ENCODE measurements at places on chromosomes 13 and 19.
A peak's percentile ranks its signal among the peaks of the same experiment; 100 is the strongest.

GRCh38 chr13:21025539-21025938 lies 35.8 kb downstream of the LATS2 start:
- DNase-seq = no peak

DNA sequence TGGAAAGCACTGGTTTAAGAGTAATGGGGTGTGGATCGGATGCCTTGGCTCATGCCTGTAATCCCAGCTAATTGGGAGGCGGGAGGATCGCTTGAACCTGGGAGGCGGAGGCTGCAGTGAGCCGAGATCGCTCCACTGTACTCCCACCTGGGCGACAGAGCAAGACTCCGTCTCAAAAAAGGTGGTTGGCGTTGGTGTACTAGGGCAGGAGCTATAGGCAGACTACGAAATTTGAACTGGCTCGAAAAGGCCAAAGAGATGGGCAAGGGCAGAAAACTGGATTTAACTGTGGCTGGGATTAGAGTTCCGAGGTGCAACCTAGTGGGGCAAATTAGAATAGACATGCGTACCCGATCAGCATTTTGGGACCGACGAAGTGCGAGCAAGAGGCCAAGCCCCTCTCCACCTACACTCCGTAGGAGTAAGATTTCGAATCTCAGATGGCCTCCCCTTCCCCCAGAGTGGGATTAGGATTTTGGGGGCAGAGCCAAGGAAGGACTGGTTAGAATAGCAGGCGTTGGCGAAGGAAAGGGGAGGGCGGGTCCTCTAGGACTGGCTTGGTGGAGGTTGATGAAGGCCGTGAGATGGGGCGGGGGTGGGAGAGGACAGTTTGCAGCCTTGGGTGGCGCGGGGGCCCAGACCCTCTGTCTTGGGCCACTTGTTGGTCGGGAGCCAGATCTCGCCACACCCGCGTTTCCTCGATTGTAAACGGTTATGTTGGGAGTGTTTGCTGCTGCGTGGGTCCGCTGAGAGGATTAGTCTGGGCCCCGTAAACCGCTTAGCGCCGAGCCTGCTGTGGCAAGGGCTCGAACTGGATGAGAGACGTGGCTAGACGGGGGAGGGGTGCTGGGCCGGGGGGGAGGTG lies 2.0 kb upstream of the INAFM1 start:
- DNase-seq = peak; percentile 79

DNA sequence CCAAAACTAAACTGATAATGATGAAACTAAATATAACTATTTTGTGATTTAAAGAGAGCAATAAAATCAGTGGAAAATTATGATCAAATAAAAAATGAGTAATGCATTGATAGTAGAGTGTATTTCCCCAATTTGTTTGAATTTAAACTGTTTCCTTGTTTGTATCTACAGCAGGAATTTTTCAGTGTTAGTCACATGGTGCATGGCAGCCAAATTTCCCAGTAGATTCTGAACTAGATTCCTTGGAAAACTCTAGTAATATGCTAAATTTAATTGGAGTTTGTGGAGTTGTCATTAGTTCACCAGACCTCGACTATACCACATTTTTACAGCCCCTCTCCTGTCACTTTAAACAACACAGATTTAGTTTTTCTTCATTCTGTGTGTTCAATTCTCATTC lies 156.2 kb downstream of the PCCA start:
- no peak for DNase-seq

GRCh38 chr19:30123611-30124010 lies 181.6 kb downstream of the URI1 start:
- DNase-seq = no peak

DNA sequence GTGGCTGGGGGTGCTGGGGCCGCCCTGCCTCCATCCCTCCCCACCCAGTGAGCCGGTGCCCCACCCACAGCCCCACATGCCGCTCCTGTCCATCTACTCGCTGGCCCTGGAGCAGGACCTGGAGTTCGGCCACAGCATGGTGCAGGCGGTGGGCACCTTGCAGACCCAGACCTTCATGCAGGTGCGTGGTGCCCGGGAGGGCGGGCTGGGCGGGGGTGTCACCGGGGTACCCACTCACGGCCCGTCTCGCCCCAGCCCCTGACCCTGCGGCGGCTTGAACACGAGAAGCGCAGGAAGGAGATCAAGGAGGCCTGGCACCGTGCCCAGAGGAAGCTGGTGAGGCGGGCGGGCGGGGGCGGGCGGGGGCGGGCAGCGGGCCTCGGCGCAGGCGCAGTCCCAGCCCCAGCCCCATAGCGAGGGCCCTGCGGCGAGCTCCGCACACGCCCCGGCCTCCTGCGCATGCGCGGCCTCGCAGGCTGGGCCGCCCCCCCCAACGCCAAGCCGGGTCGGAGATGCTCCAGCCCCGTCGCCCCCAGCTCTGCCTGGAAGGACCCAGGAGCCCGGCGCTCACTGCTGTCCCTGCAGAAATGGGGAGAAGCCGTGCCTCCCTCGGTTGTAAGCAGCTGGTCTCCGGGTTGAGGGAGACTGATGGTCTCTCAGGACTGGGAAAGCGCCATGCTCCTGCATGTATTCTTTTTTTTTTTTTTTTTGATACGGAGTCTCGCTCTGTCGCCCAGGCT lies 7.7 kb downstream of the ARHGAP45 start:
- peak; percentile 91 for DNase-seq

DNA sequence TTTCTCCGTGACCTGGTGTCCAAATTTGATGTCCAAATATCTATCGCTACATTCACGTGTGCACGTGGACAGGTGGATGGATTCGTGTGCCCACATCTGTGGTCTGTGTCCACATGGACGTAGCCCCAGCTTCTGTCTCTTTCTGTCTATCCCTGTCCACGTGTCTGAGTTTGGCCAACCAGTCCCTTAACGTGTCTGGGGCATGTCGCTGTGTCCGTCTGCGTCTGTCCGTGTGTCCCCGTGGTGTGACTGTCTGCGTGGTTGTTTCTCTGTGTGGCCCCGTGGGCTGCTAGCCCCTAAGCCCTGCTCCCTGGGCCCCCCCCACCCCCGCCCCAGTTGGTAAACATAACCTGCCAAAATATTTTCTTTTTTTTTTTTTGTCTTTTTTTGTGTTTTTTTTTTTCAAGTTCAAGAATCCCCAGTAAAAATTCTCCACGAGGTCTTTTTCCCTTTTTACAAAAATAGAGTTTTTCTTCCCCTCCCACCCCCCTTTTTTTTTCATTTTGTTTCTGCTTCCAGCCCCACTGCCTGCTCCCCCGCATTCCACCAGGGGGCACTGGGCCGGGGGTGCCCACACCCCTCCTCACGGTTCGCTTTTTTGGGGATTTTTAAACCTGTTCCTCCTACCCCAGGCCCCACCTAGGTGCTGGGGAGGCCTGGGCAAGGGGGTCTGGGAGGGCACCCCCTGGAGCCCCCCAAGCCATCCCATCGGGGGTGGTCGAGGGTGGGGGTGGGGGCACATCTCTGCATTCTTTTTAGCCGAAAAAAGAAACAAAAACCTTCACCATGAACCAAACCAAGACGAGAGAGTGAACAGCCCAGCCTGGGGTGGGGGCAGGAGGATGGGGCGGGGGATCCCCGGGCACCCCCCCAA lies 18.3 kb downstream of the PRKCSH start:
- DNase-seq = no peak

- DNase-seq = no peak
Measured at GRCh38 chr13:72218966-72219365, 352.0 kb upstream of the DACH1 start.

- no peak for DNase-seq
Measured at GRCh38 chr13:67867206-67867605, 637.1 kb upstream of the PCDH9 start.

DNA sequence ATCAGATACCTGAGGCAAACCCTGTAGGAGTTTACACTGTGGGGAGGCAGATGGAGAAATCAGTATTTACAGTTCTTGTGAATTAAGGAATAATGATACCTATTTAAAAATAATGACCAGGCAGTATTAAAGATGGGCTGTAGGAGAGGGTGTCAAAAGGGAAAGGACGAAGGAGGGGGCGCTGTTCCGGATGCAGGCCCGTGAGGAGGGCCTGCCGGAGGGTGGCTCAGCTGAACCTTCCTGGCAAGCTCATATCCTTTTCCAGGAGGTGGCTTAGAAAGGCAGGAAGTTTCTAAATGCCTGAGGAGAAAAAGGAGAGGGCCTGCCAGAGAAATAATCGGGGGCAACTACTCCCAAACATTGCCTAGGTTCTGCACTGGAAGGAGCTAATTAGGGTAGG lies 46.6 kb downstream of the MBNL2 start:
- DNase-seq = no peak

DNA sequence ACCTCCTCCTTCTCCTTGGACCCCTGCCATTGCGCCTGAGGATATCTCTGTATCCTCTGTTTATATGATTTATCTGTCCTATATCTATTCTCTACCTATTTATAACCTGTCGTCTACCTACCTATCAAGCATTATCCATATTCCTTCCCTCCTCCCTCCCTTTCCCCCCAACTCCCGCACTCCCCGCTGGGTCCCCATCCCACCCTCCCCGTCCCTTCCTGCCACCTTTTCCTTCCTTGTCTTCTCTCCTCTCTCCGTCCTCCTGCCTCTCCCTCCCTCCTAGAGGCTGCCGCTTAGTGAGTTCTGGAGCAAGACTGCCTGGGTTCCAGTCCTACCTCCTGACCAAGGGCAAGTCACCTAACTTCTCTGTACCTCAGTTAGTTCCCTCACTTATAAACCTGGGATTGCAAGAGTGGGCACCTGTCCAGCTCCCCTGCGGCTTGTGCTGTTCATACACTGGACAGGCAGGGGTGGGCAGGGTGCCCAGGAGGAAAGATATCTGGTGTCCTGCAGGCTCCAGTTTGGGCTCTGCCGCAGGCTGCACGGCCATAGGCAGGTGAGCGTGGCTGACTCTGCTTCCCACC lies 16.1 kb downstream of the TTYH1 start:
- DNase-seq = no peak

DNA sequence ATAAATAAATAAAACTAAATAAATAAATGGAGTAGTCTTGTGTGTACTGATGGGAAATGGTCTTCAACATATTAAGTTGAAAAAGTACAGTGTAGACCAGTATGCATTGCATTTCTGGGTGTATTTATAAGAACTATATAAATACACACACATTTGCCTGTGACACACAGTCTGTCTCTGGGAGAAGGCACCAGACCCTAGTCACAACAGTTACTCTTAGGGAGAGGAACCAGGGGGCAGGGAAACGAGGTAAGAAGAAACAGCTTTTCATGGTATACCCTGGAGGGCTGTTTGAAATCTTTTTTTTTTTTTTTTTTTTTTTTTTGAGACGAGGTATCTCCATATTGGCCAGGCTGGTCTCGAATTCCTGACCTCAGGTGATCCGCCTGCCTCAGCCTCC lies 2.8 kb upstream of the S1PR2 start:
- DNase-seq = no peak

DNA sequence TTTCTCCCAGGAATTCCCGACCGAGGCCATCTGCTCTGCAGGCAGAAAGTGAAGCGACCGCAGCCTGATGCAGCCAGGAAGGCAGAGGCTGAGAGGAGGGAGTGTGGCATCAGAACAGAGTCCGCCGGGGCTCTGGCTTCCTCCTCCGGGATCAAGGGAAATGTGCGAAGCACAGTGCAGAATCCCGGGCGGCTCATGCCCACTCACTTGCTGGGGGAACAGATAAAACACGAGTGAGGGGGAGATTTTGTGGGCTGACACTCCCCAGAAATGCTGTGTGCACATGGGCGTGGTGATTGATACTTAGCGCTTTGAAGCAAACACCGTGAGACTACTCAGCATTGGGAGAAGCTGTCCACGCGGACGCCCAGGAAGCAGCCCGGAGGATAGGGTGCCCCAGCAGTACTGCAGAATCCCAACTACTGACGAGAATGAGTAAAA lies 75.3 kb upstream of the POMP start:
- no peak for DNase-seq

GRCh38 chr19:6509118-6509971 lies 7.2 kb upstream of the TUBB4A start:
- peak; percentile 75 for DNase-seq

DNA sequence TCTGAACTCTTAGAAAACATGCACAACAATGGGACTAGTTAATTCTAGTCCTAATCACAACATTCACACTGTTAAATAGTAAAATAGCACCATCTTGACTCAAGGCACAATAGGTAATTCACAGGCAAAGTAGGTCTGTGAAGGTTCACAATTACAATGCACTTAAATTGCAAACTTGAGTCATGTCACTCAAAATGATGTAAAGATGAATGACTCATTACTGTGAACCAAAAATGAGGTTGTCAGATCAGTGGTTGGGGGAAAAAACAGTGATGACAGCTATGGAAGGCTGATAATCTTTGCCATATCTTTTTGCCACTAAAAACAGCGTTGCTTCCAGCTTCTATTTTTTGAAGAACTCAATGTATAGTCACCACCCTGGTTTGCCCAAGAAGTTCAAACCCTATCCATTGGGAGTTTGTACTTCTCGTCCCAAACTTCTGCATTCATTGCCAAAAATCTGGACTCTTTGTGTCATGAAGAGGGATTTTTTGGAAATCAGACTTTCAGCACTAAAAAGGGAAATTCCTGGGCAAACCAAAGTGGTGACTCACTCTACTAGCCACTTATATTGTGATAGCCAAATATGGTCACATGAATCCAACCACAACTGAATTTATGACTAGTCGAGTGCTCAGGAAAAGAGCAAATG lies 200.9 kb upstream of the TMTC4 start:
- no peak for DNase-seq

DNA sequence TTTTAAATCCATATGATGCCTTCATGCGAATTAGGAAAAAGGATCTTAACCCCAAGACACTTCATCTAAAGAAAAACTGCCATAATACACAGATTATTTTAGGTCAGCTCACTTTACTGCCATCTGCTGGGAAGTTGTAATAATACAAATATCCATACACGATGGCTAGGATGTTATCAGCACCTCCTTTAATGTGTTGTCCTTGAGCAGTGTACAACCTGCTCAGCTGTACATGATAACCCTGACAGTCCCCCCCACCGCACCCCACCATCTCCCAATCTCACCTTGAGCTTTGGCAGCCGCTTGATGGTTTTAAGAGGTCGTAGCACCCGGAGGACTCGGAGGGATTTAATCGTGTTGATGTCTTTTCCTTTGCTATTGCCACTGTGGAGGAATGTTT lies 112.2 kb downstream of the IER2 start:
- no peak for DNase-seq

GRCh38 chr13:98184792-98185191 lies 7.7 kb upstream of the RNF113B start:
- no peak for DNase-seq

- no peak for DNase-seq
Measured at GRCh38 chr19:31594701-31595100, 245.5 kb upstream of the TSHZ3 start.

DNA sequence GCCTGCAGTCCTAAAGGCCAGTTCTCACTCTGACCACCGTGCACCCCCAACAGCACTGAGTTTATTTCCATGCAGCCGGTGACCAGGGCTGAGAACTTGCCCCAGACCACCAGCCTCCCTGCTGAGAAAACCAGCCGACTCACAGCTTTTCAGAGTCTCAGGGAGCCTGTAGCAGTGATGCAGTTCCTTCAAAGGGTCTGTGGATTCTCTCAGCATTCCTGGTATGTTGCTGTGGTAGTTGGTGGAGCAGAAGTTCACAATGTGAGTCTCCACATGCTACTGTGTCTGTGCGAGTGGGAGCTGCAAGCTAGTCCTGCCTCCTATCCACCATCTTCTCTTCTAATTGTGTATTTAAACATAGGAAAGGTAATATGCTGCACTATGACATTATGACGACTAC lies 254.9 kb upstream of the KLF12 start:
- no peak for DNase-seq

- DNase-seq = peak; percentile 89
Measured at GRCh38 chr19:43519436-43520088, 7.4 kb downstream of the ETHE1 start.
